H1 (cell line): ENCODE measurements at places on chromosomes 6 and 20. TPM values are rescaled to one million over a fixed set of nuclear protein-coding genes. Genes with fewer than 3 reads are reported as not detected.

DNA sequence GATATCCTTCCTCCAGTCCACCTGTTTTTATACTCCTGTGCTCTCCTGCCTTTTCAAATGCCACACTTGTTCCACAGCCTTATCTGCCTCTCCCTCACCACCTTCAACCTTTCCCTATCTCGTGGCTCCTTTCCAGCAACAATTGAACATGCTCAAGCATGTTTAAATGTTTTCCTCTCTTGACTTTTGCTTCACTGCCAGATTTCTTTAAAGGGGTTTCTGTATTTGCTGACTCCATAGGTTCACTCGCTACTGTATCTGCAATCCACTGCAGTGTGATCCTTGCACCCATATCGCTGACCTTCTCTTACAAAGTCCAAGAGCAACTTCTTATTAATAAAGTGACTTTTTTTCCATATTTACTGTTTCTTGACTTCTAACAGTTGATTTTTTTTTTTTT, 11.2 kb upstream of the GMNN start:
- H3K4me3 ChIP-seq: no peak overlapping the region
- no peaks in the 10 kb centered on the region for H3K4me1 ChIP-seq
- DNase-seq: no peak
- H3K36me3 ChIP-seq: no peaks in the 10 kb centered on the region
- H3K27me3 ChIP-seq: no peaks in the 10 kb centered on the region

- no peak for DNase-seq
- no peak overlapping the region for H3K27ac ChIP-seq
- H3K27me3 ChIP-seq: no peaks in the 10 kb centered on the region
These were observed 14.1 kb downstream of the MYBL2 start for GRCh38 chr20:43680981-43681380.

GRCh38 chr6:44869321-44869897, 458.7 kb upstream of the RUNX2 start:
- no peak for DNase-seq
- H3K27ac ChIP-seq: no peak overlapping the region
- no peaks in the 10 kb centered on the region for H3K4me1 ChIP-seq
- H3K36me3 ChIP-seq: no peaks in the 10 kb centered on the region
- H3K27me3 ChIP-seq: no peaks in the 10 kb centered on the region

DNA sequence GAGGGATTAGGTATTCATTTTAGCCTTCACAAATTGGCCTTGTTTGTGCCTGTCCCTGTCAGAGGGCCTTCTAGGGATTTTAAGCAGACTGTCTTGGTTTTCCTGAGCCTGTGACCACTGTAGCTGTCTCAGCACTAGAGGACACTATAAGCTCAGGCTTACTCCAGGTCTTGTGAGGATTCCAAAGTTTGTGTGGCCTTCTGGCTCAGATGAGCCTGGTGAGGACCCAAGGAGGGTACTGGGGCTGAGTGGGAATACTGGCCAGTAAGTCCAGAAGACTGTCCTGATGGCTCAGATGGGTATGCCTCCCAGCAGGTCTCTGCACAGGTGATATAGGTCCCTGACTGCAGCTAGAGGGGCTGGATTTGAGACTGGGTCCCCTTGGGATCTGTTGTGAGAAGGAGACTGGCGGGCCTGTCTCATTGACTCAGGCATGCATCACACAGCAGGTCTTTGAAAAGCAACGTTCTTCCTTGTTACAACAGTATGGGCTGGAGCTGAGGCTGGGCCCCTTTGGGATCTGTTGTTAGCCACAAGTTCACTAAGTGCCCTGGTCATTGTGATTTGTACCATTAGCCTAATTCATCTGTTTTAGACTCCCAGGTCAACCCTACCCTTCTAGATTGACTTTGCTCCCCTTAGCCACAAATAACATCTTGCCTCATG, 26.3 kb upstream of the TFB1M start:
- H3K4me1 ChIP-seq: no peaks in the 10 kb centered on the region
- H3K27ac ChIP-seq: no peak overlapping the region
- DNase-seq: no peak
- H3K36me3 ChIP-seq: no peaks in the 10 kb centered on the region

DNA sequence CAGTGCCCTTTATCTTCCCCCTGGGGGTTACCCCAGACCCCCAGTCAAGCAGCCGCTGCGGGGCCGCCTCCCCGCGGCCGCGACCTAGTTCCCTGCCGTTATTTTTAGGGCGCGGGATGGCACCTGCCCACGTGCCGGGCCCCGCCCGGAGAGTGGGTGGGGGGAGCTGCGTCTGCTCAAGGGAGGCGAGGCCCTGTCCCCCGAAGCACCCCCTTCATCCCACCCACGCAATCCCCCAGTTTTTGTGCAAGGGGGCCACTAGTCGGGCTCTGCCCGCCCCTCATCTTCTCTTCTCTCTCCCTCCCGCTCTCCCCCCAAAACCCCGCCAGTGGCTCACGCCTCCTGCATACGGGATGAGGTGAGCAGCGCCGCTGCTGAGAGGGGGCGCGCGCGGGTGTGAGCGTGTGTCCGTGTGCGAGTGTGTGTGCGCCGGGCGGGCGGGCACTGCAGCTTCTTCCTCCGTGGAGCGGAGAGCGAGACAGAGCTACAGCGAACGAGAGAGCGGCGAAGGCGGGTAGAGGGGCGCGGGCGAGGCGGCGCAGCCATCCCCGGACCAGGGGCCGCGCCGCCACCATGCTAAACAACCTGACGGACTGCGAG, at the start of gene SLC12A5:
Gene SLC12A5, plus strand, starts transcription at position 444 of the 600 bp plus-strand sequence. Its CDS starts 130 bp downstream, at position 574.
- peaks cover 78% of the 10 kb centered on the region for H3K27me3 ChIP-seq
- H3K36me3 ChIP-seq: no peaks in the 10 kb centered on the region
- H3K4me3 ChIP-seq: no peak within 1 kb of the TSS
- H3K4me1 ChIP-seq: peaks cover 7% of the 10 kb centered on the region

DNA sequence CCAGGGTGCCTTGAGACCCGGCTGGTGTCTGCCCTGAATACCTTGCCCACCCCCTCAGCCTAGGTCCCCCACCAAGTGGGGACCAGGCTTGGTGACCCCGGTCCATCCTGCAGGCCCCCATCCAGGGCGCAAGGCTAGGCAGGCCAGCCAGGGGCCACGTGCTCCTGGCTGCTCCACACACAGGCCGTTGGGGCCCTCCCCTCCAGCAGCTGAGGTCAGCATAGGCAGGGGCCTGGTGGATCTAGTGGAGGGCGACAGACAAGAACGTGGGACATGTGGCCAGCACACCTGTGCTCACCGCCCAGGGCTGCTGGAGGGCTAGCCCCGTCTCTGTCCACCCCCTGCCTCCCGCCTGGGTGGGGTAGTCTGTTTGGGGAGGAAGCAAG, 7.5 kb upstream of the HRH3 start:
- peaks cover 7% of the 10 kb centered on the region; the same call in 1 of the 2 replicates for H3K27me3 ChIP-seq
- H3K36me3 ChIP-seq: no peaks in the 10 kb centered on the region
- no peak for DNase-seq
- H3K4me3 ChIP-seq: no peak overlapping the region
- H3K27ac ChIP-seq: no peak overlapping the region

DNA sequence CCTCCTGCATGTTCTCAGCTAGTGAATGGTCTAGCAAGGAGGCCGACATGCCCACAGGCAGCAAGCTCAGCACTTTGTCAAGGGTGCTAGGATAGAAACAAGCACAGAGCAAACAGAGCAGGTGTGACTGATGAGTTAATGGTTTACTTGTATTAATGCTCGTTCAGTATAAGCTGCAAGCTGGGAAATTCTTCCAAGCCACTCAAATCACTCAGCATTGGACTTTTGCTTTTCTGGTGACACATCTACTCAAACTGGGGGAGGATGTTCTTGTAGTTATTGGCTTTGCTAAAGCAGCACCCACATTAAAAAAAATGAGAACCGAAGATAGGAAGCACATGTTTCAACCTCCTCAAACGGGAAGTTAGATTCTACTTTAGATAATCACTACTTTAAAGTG, 43.1 kb upstream of the NEDD9 start:
- no peaks in the 10 kb centered on the region for H3K36me3 ChIP-seq
- no peak overlapping the region for H3K4me3 ChIP-seq
- H3K27me3 ChIP-seq: no peaks in the 10 kb centered on the region
- peaks cover 7% of the 10 kb centered on the region for H3K4me1 ChIP-seq
- no peak overlapping the region for H3K27ac ChIP-seq
- no peak for DNase-seq

DNA sequence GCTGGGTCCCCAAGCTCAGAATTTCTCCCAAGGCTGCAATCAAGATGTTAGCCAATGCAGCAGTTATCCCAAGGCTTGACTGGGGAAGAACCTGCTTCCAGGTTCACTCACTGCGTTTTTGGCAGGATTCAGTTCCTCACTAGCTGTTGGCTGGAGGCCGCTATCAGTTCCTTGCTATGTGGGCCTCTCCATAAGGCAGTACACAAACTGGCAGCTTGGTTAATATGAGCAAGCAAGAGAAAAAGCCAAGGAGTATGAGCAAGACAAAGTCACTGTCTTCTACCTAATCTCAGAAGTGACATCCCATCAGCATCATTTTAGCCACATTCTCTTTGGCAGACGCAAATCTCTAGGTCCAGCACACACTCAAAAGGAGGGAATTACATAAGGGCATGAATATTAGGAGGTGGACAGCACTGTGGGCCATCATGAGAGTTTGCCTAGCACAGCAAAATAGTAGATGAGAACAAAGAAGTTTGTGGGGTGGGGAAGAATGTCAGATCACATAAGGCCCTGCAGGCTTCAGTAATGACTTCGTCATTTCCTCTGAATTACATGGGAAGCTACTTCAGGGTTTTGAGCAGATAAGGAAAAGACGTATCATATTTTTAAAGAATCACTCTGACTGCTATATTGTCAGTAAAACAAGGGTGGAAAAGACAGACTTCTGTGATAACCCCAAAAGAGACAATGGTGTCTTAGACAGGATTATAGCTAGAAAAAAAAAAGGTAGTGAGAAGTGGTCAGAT, 25.5 kb downstream of the LMBRD1 start:
- H3K4me1 ChIP-seq: no peaks in the 10 kb centered on the region
- no peaks in the 10 kb centered on the region for H3K27me3 ChIP-seq
- H3K36me3 ChIP-seq: no peaks in the 10 kb centered on the region
- H3K4me3 ChIP-seq: no peak overlapping the region
- DNase-seq: no peak

DNA sequence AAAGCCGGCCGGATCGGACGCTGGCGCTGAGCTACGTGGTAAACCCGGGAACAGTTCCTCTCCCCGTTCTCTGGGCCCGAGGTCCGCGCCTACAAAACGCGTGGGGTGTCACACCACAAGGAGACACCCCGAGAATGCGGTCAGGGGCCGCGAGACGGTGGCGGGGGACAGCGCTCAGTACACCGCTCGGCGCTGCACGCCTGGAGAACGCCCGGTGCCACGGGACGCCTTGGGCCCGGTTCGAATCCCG, 670 bp downstream of the NCOA5 start:
- H3K36me3 ChIP-seq: no peaks in the 10 kb centered on the region
- H3K4me1 ChIP-seq: peaks cover 6% of the 10 kb centered on the region
- H3K27ac ChIP-seq: peak overlapping the region; percentile 99; the same call in 1 of the 2 replicates
- DNase-seq: no peak

- no peak for DNase-seq
- H3K4me3 ChIP-seq: no peak overlapping the region; the same call in 1 of the 2 replicates
These were observed 595 bp downstream of the REM1 start for GRCh38 chr20:31475472-31476293.

DNA sequence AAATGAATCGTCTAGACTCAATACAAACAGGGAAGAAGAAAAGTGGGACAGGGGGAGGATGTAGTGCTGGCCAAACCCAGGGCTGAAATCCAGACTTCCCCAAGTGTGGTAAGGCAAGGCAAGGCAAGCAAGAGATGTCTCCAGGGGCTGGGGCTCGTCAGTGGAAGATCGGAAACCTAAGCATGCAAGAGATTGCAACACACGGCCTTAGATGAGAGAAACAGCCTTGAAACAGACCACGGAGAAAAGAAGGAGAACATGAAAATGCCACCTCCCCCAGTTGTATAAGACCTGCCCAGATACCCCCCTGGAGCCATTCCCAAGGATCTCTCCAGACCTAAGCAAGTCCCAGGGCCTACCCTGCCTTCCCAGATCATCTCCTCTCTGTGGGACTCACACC, 20.0 kb downstream of the VEGFA start:
- H3K4me3 ChIP-seq: no peak overlapping the region
- DNase-seq: no peak
- H3K36me3 ChIP-seq: peaks cover under 1% of the 10 kb centered on the region

- H3K4me1 ChIP-seq: no peaks in the 10 kb centered on the region; the same call in 1 of the 2 replicates
- no peak overlapping the region for H3K27ac ChIP-seq
- H3K27me3 ChIP-seq: no peaks in the 10 kb centered on the region
These were observed 10.4 kb downstream of the TRAPPC3L start for GRCh38 chr6:116535109-116535508.

DNA sequence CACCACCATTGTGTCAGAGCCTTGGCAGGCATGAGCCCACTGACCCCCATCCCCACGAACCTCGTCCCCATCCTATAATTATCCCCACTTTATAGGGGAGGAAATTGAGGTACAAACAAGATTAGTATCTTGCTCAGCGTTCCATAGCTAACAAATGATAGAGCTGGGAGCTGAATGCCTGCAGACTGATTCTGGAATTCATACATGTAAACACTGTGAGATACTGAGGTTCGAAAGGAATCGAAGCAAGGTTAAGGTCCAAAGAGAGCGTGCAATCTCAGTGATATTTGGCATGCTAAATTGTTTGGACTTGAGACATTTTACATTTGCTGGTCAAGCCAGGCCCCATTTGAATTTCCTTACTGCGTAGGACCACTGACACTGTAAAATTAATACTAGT, 746.6 kb downstream of the COL12A1 start:
- no peak overlapping the region for H3K4me3 ChIP-seq
- no peaks in the 10 kb centered on the region for H3K36me3 ChIP-seq
- H3K27me3 ChIP-seq: no peaks in the 10 kb centered on the region
- DNase-seq: no peak
- H3K27ac ChIP-seq: no peak overlapping the region

GRCh38 chr20:16539280-16540021, 33.8 kb downstream of the KIF16B start:
- no peak overlapping the region for H3K4me3 ChIP-seq
- H3K36me3 ChIP-seq: no peaks in the 10 kb centered on the region

- no peaks in the 10 kb centered on the region; the same call in 1 of the 2 replicates for H3K36me3 ChIP-seq
- H3K4me3 ChIP-seq: peak overlapping the region; percentile 91
- DNase-seq: peak; percentile 81
These were observed 398 bp downstream of the ZBTB2 start for GRCh38 chr6:151390851-151391470.

GRCh38 chr6:149212206-149212605, 105.3 kb upstream of the TAB2 start:
- H3K27me3 ChIP-seq: no peaks in the 10 kb centered on the region
- peaks cover 4% of the 10 kb centered on the region for H3K4me1 ChIP-seq
- no peak overlapping the region for H3K4me3 ChIP-seq
- no peak for DNase-seq

The KCNK16 gene
- polyA plus RNA-seq: not detected in 2 replicates

The RSPO3 gene
- 0.02 TPM in 1 of 2 replicates, not detected in the other for polyA plus RNA-seq

The SLC13A3 gene
- polyA plus RNA-seq: 12.6 and 15.4 TPM in 2 replicates

The EYS gene
- 0.05 TPM in 1 of 2 replicates, not detected in the other for polyA plus RNA-seq

The DSP gene
- polyA plus RNA-seq: 12.8 and 14.3 TPM in 2 replicates

The SNAI1 gene
- polyA plus RNA-seq: 8.0 and 10.6 TPM in 2 replicates
